ENCODE measurements at places on chromosomes 6 and 20. TPM values are rescaled to one million over a fixed set of nuclear protein-coding genes. Genes with fewer than 3 reads are reported as not detected.
A peak's percentile ranks its signal among the peaks of the same experiment; 100 is the strongest.

GRCh38 chr6:26016245-26016962 lies 53.8 kb downstream of the TRIM38 start:
- peak; percentile 83 for DNase-seq

GRCh38 chr20:23086056-23086566 lies at the start of gene CD93:
TSS of gene CD93 (minus strand) at chr20:23086324. CDS start at chr20:23086192, 132 bp downstream.
- no peak for DNase-seq

FERMT1 gene
- 6.6 TPM for total RNA-seq

BMP5 gene
- 0.45 TPM for total RNA-seq

GCM1 gene
- total RNA-seq: not detected

FAM184A gene
- 37.1 TPM for total RNA-seq

NRN1 gene
- 1.1 TPM for total RNA-seq

BPIFA1 gene
- total RNA-seq: not detected

PAX1 gene
- 1.6 TPM for total RNA-seq

LAMA4 gene
- 30.8 TPM for total RNA-seq

DNA sequence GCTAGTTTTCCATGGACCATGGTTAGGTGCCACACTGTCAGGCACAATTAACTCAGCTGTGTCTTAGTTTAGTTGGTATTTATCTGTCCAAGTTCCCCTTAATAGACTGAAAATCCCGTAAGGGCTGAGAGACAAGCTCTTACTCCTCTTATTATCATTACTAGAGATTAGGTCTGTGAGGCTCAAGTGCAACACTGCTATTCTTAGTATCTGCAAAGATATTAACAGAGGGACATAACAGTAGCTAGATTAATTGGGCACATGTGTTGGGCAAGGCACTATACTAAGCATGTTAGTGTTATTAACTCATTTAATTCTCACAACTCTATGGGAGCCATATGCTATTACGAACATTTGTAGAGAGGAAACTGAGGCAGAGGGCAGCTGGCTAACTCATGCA lies 137.3 kb downstream of the VEGFA start:
- DNase-seq: no peak

DNA sequence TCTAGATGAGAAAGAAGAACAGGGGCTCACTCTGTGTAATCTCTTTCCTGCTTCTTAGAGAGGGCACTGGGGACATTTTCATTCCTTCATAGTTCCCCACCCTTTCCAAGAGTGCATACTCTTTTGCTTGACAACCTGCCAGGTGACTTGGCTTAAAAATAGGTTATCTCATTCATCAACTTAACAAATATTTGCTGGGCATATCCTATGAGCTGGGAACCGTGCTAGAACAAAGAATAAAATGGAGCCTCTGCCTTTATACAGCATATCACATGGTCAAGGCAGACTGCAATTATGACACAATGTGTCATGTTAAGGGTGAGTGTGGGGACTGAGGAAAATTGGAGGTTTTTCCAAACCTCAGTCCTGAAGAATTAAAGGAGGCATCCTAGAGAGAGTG lies 209.8 kb upstream of the FOXA2 start:
- DNase-seq: no peak

SIGLEC1 gene
- 2.6 TPM for total RNA-seq

GRCh38 chr6:43680308-43681200 lies 7.0 kb downstream of the MRPS18A start:
- DNase-seq: no peak

PCSK2 gene
- total RNA-seq: 147 TPM

BANF2 gene
- not detected for total RNA-seq

DNA sequence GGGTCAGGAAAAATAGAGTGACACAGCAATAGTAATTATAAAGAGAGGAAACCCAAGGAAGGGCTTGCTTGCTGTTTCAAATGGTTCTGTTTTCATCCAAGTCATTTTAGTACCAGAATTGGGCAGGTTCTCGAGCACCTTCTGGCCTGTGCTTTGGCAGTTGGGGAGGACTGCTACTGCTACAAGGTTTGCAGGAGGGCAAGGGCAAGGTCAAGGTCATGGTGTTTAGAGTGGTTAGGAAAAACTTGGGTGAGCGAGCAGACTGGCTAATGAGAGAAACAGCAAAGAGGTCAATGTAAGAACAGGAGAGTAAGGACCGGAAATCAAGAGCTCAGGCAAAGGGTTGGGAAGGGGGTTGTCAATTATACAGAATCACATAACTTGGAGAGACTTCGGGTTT lies 164.5 kb downstream of the CDK19 start:
- DNase-seq: no peak

DNA sequence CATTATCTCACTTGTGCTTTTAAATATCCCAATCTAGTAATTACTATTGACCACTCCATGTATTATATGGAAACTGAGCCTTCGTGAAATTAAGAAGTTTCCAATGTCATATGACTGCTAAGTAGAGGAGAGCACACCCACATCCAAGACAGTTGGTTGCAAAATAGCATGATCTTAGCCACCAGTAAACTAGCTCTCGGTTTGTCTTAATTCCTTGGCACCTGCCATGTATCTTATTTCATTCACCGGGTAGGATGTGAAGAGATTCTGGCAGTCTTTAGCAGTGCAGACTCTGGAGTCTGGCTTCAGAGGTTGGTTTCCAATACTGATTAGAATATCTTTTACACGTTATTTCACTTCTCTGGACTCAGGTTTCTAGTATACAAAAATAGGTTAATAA lies 270.3 kb downstream of the LAMA2 start:
- DNase-seq: no peak
